CD4-positive, alpha-beta T cell treated with Interleukin-17A for 4 hours (primary cell): ENCODE measurements at places on chromosomes 5 and 9.

DNA sequence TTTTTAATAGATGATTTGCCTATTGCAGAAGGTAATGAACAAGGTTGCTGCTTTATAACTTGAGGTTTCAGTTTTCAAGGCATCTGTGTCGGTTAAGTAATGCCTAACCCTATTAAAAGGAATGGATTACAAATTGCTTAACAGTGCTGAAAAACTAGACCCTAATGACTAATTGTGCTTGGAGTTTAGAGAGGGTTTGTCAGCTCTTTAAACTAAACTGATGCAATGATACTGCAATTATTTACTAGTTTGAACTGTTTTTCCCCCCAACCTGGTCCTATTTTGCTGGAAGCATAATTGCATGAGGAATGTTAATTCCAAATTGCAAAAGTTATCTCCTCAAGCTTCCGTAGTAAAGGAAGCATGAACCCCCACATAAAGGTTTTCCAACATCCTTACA lies 39.3 kb upstream of the TLX3 start:
- DNase-seq: no peak

- no peak for DNase-seq
These were observed 28.8 kb upstream of the DAB2IP start for GRCh38 chr9:121622387-121623203.

DNA sequence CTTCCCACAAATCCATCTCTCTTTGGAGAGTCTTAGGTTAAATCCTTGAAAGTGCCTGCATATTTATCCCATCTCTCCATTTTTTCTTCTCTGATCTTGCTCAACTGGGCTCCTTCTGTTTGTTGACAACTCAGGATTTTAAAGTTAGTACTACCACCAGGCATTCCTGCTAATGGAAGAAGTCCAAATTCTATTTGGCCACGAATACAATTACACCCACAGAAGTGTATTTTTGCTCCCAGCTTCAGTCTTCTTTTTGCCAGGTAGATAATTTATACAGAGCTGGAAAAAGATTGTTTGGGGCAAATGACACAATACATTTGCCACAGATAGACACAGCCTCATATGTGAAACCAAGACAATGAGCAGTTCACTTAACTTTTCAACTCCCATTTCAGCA lies 74.8 kb downstream of the CETN3 start:
- no peak for DNase-seq

DNA sequence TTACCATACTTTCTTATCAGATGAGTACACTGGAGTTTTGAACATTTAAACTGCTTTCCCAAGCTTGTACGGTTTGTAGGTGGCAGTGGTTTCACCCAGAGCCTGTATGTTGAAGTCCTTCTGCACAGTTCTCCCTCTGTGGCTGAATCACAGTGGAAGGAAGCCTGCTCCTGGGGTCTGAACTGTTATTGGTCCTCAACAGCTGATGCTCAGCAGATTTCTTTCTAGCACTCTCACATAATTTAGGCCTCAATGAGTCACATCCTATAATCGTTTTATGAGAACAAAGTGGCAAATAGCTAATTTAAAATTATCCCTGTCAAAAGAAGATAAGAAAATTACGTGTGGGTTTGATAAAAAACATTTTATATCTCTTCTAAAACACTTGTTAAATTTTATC lies 229.7 kb downstream of the TLE4 start:
- no peak for DNase-seq

DNA sequence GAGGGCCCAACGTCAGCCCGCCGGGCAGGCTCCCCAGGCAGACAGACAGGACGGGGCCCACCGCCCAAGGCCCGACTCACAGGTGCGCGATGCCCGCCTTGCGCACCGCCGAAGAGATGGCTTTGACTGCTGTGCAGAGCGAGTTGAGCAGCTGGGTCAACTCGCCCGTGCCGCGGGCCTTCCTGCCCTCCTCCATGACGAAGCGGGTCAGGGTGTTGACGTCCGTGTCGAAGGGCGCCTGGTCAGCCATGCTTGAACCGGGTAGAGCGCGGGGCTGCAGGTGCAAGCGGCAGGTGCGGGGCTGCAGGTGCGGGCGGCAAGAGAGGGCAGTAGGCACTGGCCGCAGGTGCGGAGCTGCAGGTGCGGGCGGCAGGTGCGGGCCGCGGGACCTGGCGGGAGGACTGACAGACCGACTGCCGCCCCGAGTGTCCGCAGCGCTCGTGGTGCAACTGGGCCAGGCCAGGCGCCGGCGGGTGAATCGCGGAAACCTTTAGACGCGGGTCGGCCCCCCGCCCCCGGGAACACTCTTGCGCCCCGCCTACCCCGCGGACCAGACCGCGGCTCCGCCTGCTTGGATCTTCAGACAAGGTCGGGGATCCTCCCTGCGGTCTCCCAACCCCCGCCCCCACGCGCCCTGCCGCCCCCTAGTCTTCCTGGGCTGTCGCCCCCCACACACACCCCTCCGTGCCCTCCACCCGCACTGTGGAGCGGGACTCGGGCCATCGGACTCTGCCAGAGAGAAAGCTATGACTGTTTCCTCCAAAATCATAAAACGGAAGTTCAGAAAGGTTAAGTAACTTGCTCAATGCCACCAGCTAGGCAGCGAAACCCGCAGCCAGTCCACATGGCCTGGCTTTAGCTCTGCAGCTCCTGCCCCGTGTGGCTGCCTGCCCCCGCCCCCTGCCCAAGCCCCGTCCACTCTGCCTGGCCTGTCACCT lies at the start of gene FBP1:
FBP1 (minus strand) TSS at position 458 of the 938 bp plus-strand sequence; CDS start at position 250, 208 bp downstream.
- peak; percentile 62 for DNase-seq

DNA sequence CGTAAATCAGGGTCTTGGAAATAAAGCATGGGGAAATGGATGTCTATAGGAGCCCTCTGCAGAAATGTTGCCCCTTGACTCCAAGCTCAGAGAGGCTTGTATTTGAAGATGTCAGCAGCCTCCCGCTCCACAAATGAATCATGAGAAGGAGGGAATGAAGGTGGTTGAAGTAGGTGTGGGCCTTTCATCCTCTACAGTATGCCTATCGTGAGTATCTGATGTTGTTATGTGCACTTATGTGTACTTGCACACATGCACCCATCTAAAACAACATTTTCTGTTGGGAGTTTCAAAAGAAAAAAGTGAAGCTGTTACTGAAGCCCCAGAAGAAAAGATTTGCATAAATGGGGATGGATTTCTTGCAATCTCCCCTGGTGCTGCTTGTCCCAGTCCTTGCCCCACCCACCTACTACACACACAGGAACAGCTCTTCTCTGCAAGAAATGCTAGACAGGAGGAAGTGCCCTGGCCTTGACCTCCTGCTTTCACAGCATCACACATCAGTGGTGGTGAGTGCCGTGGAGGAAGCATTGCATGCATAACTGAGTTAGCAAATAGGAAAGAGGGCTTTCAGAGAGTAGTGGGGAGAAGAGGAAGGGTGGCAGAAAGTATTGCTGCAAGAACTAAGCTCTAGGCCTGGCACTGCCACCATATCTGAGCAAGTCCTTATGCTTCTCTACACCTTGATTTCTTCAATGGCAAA lies 156.1 kb downstream of the SNX18 start:
- DNase-seq: peak; percentile 57

- no peak for DNase-seq
These were observed 24.9 kb upstream of the CRHBP start for GRCh38 chr5:76927961-76928360.

GRCh38 chr5:148469501-148469935 lies 85.8 kb downstream of the FBXO38 start:
- DNase-seq: no peak

DNA sequence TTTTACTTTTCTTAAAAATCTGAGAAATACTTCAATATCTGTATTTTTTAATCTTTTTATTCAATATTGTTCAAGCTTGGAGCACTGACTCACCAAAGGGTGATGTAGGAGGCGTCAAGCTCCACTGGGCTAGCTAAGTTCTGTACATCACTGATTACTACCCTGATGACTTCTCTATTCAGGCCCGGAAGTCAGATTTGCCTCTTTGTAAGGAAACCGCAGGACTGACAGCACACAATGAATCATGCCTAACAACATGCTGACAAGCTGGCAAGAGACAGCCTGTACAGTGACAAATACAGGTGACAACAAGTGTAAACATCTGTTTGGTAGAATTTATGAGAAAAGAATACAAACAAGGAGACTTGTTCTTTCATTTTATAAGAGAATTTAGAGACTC lies 627.9 kb upstream of the RORB start:
- DNase-seq: no peak

GRCh38 chr5:107589520-107590193 lies 81.1 kb downstream of the EFNA5 start:
- no peak for DNase-seq

DNA sequence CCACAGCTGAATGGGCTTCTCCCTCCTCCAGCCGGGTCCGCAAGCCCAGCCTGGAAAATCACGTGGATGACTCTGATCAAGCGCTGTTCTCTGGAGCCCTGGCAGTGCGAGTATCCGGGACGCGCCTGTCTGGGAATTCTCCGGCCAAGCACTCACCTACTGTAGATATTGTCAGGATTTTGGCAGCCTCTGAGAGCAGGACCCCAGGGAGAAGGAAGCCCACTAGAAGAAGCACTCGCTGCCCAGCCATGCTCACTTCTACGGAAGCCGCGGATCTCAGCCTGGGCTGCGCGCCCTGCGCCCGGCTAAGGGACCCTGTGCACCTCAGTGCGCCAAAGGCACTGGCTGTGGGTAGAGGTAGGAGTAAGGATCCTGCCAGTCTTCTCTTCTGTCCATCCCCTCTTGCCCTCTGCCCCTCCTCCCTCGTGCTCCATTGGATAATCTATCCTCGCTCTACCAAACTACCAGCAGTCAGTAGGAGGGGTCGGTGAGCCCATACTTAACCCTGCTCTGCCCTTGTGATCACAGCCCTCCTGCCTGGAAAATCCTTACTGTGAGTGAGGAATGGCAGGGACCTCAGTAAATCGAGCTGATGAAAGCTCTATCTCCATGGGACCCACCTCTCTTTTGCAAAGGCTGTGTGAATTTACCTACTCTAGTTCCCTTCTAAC lies at the start of gene UGT3A2:
UGT3A2 (minus strand) TSS at position 343 of the 671 bp plus-strand sequence; CDS start at position 250, 93 bp downstream.
- no peak for DNase-seq

DNA sequence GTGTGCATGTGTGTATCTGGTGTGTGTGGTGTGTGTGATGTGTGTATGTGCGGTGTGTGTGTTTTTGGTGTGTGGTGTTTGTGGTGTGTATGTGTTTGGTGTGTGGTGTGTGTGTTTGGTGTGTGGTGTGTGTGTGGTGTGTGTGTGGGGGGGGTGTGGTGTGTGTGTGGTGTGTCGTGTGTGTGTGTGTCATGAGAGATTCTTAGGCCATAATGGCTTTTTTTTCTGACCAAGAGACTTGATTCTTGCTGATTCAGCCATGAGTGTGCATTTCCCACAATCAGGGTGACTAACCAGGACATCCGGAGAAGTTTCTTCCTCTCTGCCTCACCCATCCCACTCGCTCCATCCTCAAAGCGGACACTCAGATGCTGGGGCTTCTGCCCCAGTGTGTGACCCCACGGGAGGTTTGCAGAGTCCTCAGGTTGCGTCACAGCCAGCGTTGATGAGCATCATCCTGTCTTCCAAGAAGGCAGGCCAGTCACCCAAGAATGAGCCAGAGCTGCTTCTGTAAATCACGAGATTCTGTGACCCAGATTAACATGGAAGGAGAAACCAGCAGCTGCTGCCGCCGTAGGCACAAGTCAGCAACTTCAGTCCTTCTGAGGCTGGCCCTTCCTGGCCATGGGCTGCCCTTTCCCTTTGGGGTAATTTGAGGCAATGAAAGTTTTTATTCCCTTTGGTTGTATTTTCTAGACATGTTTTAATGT lies 12.5 kb upstream of the CTSL start:
- DNase-seq: peak; percentile 42

DNA sequence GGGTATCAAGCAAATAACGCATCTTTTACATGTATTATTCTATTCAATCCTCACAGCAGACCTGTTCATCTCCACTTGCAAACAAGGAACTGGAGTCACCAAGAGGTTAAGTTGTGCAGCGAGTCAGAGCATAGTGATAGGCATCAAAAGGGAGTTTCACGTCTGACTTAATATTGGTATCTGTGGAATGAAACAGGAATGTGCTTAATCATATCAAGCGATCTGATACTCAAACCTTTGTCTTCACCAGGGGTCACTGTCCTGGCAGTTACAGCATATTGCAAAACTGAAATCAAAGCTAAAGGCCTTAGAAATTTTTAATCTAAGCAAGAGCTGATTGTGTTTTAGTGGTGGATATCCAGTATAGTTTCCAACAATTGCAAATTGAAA lies 271.6 kb downstream of the PLK2 start:
- DNase-seq: no peak

GRCh38 chr5:90803381-90803780 lies 244.8 kb downstream of the ADGRV1 start:
- no peak for DNase-seq

DNA sequence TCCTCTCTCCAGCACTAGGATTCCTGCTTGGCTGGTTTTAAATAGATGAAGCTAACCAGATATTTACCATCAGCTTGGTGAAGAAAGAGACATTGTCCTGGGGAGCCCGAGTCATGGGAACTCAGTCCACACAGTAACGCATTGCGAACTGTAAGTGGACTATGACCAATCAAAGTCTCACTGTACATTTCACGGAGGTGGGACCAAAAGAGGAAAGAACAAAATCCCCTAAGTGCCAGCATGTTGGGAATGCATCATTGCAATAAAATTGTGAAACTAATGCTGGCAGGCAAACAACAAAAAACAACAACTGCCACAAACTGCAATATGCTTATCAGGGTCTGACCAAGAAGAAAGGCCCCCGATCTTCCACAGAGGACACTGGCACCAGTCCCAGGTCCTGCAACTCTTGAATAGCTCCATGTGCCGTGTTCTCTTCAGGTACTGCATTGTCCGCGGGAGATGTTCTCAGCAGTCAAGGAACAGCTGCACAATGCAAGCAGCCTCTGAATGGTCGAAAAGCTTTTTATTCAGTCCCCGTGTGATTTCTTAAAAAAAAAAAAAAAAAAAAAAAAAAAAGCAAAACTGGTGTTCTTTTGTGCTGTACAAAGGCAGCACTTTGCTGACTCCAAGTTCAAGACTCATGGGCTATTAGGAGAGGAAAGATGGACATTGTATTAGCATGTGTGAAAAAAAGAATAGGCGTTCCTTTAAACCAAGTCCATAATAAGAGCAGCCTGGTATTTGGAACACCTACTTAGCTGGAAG lies 38.1 kb downstream of the SEMA6A start:
- no peak for DNase-seq
